MV-4-11 (cell line): ENCODE measurements at places on chromosomes 6 and 20.

GRCh38 chr6:16973051-16973450, 128.8 kb upstream of the STMND1 start:
- DNase-seq: peak; percentile 84

DNA sequence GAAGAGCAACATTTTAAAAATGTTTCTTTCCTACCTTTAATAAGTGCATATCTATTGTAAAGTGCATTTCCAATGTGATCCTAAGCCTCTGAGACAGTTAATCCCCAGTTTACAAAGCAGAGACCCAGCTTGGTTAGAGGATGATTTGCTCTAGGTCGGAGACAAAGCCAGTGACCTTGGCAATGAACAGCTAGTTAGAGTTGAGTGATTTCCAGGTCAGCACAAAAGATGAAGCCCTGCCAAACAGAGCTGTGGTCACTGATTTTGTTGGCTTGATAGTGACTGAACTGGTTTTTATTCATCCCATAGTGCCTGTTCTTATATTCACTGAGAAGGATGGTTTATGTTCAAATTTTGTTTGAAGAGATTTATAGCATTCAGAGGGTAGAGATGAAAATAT, 56.6 kb upstream of the CD83 start:
- DNase-seq: no peak

GRCh38 chr6:117870486-117871242, 36.4 kb upstream of the SLC35F1 start:
- no peak for DNase-seq

GRCh38 chr20:32036716-32037485, 15.1 kb upstream of the HCK start:
- DNase-seq: peak; percentile 68

DNA sequence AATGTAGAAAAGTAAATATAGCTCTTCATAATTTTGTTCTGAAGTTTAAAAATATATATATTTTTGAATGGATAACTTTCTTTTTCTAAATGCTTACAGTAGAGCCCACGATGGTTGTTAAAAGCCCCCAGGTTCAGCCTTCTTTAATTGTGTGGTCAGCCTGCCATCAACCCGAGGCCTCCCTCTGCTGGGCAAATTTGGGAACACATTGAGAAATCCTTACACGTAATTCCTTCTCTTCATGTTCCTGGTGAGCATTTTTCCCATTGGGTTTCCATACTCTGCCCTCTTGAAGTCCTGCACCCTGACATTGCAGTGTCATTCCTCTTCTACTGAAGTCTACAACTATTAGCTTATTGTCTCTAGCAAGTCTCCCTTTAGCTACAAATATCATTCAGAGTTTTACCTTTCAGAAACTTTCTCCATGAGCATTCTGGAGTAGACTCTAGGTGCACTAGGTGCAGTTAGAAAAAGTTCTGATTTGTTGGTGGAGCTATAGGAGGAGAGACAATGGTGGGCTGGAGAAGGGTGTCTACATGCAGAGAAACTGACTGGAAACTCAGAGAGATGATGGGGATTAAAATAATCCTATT, 40.6 kb downstream of the TRIM38 start:
- DNase-seq: no peak

DNA sequence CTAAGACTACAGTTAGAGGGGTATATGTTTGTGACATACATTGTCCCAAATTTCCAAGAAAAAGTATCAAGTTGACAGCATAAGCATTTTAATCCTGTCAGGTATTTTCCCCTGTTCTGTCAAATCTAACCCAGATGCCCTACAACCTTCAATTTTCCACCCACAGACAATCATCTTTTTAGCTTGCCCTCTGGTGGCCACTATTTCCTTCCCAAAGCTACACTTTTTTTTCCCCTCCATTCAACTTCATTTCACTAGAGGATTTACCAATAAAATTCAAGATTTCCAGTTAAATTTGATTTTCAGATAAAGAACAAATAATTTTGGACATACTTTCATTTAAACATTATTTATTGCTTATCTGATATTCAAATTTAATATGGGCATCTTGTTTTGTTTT, 286.6 kb downstream of the TENT5A start:
- no peak for DNase-seq

- no peak for DNase-seq
Observed at GRCh38 chr6:37679539-37680476, 17.9 kb downstream of the MDGA1 start.

DNA sequence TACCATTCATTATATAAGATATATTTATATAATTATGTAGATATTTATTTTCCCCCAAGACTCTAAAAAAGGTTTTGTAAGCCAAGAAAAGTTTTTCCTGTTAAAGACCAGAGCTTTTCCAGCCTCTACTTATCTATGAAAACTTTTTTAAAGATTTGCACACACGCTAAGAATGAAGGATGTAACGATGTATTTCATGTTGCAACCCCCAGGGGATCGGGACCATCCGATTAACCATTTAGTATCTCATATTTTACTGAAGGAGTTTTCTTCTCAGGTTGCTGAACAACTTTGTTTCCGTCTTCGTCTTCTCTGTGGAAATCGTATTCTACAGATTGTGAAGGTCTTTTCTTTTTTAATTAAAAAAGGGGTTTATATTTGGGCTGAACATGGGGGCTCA, 70.0 kb upstream of the SASH1 start:
- no peak for DNase-seq

- DNase-seq: no peak
Observed at GRCh38 chr6:4979426-4979825, 24.4 kb downstream of the RPP40 start.

DNA sequence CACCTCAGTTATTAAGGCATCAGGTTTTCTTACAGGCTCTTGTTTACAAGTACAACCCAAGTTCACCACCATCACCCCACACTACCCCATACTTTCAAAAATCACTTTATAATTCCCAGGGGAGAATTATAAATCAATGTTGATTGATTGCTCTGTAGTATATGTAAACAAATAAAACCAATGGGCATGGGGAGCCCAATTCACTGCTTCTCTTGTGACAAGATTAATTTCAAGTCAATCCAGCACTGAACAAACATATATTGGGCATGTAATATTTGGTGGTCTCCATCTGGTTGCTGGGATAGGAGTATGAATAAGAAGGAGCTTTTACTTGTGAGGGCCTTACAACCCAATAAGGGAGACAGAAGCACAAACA, 95.8 kb downstream of the CLVS2 start:
- DNase-seq: no peak

DNA sequence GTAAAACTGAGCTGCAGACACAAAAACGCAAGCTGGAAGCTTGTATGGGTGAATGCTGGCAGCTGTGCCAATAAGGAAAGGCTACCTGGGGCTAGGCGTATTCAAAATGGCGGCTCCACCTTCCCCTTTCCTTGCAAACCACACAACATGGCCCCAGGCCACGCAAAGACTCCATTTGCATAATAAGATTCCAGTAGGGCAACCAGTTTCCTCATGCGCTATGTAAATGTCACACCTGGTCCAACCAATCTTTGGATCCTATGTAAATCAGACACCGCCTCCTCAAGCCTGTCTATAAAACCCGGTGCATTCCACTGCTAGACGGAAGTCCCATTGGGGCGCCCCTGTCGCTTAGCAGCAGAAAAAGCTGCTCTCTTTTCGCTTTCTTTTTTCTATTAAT, 505.9 kb upstream of the BTBD3 start:
- no peak for DNase-seq

DNA sequence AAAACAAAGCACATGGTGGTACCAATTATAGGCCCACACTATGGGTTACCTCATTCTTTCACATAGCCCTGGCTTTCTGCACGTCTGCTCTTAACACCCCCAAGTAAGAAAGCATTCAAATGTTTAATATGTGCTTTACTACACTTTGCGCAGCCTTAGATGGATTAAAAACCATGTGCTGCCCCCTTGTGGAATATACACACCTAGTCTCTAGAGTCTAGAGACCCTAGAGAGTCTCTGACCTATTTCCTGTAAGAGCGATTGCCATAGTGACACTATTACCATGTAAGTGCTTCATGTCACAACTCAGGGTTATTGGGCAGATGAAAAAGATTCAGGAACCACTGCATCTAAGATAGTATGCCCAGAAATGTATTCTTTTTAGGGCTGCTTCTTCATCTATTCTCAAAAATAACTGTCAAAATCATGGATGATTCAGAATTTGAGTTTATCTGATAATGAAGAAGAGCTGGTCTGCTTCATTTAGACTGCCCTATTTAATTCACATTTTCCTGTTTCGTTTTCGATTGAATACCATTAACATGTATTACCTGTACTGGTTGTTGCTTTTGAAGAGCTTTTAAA, 186.3 kb downstream of the ADGB start:
- peak; percentile 57 for DNase-seq

DNA sequence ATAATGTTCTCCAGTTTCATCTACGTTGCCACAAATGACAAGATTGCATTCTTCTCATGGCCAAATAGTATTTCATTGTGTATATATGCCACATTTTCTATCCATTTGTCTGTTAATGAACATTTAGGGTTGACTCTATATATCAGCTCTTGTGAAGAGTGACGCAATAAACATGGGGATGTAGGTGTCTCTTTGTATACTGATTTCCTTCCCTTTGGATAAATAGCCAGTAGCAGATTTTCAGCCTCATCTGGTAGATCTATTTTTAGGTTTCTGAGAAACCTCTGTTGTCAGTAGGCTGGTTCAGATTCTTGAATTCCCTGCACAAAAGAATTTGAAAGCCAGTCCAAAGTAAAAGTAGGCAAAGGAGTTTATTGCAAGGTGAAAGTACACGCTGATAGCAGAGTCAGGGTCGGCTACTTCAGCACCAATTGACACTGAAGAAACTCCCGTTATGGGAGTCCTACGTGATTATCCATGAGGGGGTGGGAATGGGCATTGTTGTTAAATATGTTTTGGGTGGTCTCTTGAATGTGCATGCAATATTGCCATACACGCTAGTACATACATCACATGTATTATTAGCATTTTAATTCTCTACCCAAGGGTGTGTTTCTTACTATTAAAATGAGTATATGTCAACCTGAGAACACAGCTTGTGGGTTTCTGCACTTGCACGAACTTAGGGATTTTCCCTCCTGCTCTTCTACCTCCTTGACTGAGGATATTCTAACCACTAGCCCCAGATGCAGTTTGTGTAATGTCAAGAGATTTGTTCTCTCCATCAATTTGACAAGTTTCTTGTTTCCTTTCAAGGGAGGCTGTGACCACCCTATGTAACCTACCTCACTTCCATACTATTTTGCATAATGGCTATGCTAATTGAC, 14.4 kb upstream of the SLC17A2 start:
- DNase-seq: no peak

DNA sequence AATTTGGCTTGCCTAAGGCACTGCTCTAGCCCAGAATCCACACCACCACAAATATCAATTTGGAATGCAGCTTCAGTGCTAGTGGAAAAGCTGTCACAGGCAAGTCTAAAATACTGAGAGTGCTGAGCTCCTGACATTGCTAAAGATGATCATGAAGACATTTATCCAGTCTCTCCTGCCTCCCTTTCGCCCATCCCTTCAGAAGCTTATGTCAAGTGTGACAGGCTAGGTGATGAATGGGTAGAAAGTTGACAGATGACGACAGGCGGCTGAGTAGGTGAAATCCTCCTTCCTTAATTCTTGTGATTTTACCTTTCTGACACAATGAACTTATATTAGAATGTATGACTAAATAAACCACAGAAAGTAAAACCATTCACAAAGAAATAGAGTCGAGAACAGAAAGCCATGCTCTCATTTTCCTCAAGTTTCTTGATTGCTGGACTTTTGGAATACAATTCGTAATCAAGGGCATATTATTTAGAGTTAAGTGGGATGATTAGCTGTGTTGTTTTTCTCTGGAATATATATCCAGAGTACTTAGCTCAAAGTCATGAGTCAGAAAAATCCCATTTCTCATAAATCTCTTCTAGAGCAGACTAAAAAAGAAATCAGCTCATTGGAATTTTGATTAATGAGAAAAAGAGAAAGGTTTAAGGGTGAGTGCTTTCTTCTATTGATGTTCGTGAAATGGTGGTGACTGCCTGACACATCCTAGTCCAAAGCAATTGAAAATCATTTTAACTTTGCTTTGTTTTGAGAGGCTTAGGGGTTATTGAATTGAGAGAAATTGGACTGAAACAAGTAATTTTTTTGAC, 1228.2 kb upstream of the CITED2 start:
- DNase-seq: no peak

DNA sequence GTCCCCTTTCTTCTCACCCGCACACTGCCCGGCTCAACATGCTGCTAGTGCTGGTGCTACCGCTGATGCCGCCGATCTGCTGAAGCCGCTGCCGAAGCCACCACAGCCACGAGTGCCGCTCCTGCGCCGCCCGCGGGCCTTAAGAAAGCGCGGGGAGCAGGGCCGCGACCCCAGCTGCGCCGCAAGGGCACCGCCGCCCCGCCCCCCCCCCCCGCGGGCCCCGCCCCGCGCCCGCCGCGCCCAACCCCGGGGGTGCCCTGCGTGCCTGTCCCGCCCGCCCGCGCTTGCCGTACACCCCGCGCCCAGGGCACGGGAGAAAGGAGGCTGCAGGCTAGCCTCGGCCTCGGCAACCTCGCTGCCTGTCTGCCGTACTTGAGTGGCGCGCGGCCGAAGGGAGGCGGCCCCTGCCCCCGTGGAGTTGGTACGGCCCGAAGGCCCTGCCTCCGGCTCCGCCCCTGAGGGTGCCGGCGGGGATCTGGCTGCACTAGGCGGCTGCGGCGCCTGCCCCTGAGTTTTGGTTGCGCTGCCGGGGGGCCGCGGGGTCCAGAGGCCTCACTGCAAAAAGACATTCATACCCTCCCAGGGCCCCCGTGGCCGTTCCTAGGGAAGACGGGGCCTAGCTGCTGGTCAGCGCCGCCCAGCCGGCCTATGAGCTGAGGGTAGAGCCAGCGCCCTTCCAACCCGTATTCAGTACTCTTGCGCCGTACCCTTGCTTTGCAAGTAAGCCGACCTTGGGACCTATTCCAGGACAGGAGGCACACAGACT, at the start of gene SOD2:
TSS of gene SOD2 (minus strand) at position 114 of the 766 bp plus-strand sequence. CDS start at position 40, 74 bp downstream.
- peak; percentile 71 for DNase-seq

- DNase-seq: peak; percentile 89
Observed at GRCh38 chr6:15534974-15535373, 127.9 kb downstream of the DTNBP1 start.

DNA sequence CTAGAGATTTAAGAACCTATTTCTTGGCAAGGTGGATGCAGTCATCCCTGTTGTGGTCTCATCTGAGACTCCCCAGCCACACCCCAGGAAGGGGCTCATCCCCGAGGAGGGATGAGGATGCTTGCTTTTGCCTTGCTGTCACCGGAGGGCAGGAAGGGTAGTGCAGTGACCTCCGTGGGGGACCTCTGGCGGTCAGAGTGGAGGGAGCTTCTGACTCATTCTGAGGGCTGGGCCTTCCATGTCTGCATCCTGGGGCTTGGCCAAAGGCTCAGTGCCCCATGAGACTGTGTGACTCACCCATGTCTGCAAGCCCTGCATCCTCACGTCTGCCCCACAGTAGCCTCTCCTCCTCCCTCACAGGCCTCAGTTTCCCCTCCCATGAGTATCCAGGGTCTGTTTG, 38.7 kb downstream of the UQCC2 start:
- peak; percentile 89 for DNase-seq

DNA sequence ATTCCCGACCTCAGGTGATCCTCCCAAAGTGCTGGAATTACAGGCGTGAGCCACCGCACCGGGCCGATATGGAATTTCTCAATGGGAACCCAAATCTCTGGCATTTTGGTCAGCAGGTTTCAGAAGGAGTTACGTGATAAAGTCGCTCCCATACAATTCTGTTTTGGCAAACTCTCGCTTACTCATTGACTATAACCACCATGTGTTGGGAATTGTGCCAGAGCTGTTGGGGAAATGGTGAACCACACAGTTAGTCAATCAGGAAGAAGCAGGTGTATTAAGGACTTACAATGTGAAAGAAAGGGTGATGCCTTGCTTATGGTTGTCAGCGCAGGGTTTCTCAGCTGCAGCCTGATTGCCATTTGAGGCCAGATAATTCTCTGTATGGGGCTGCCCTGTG, 410.5 kb downstream of the QKI start:
- no peak for DNase-seq

- DNase-seq: peak; percentile 94
Observed at GRCh38 chr20:62791301-62792181, 4.7 kb upstream of the MRGBP start.
